LHCN-M2 (cell line): ENCODE measurements at places on chromosomes 11 and 22. TPM values are rescaled to one million over a fixed set of nuclear protein-coding genes. Genes with fewer than 3 reads are reported as not detected.

DNA sequence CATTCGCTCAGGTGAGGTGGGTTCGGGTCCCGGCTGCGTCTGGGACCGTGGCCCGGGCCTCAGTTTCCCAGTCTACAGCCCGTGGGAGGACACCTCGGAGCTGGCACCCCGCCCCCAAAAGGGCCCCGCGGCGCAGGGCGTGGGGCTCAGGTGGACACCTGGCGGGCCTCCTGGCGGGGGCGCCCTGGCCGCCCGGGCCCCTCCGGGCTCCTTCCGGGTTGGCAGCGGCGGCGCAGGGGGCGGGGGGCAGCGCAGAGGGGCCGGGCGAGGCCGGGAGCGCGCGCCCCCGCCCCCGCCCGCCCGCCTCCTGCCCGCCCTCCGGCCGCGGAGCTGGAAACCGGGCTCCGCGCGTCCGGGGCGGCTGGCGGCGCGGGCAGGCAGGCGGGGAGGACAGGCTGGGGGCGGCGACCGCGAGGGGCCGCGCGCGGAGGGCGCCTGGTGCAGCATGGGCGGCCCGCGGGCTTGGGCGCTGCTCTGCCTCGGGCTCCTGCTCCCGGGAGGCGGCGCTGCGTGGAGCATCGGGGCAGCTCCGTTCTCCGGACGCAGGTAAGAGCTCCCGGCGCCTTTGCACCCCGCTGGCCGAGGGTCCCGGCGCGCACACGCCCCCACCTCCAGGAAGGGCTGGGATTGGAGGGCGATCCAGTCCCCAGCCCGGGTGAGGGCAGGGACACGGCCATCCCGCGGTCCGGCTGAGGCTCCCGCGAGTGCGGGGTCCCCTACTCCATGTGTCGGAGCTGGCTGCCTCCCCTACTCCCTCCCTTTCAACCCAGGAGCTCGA lies at the start of gene EMID1:
Gene EMID1 (plus strand): TSS at position 303 of the 778 bp plus-strand sequence. CDS start 143 bp downstream, at position 446.
- DNase-seq = no peak

The ESAM gene
- 0.06 TPM in 2 replicates for total RNA-seq

The VEGFB gene
- 50.2 and 56.9 TPM in 2 replicates for total RNA-seq

The UQCR10 gene
- total RNA-seq = 66.1 and 72.8 TPM in 2 replicates

DNA sequence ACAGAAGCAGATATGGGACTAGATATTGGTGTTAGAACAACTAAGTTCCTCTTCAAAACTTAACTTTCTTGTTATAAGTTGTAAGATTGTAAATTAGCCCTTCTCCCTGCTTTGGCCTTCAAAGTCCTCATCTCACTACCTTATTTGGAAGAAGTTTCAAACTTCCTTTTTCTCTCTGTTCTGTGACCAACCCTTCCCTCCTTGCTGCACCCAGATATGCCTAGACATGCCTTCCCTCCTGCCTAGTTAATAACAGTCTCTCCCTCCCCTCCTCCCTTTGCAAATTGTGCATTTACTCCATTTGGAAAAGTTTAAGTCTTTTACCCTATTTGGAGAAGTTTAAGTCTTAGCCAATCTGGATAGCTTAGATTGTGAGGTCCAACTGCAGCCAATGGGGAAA lies 4.9 kb downstream of the OR52K2 start:
- DNase-seq = no peak

The CELSR1 gene
- total RNA-seq = under 0.01 and 0.06 TPM in 2 replicates

GRCh38 chr22:25848954-25849353 lies 107.0 kb downstream of the MYO18B start:
- no peak for DNase-seq

The CUL5 gene
- 26.2 and 30.0 TPM in 2 replicates for total RNA-seq

The TRIM49 gene
- not detected in 2 replicates for total RNA-seq

DNA sequence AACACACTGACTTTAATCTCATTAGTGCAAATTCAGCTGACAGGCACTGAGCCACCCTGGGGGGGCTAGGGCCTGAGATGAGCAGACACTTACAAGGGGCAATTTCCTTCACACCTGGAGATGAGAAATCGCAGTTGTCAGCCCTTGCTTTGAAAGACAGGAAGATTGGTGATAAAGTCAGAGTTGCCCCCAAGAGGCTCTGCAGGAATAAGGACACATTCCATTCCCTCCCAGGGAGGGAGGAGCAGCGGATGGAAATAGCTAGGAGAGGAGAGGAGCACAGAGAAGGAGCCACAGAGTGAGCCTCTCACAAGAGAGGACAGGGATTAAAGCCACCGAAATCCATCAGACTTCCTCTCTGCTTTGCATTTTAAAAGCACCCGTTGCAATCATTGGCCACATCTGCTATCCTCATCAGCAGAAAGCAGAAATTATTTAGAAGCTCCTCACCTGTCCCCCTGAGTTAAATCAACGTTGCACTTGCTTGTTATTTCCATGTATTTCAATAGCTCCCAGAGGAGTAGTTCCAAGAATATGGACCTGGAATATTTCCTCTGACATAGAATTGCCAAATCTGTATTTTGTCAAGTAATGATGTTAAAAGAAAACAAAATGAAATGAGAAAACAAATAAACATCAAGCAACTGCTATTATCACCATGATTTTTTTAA lies 213.7 kb downstream of the BARX2 start:
- DNase-seq = no peak

GRCh38 chr11:128903248-128904061 lies 12.3 kb downstream of the KCNJ5 start:
- peak; percentile 80 for DNase-seq

The THRSP gene
- total RNA-seq = not detected in 2 replicates

The SLC22A8 gene
- not detected in 2 replicates for total RNA-seq

- DNase-seq = no peak
Observed at GRCh38 chr11:97610000-97610399, 1220.2 kb downstream of the JRKL start.

The PKDREJ gene
- not detected in 2 replicates for total RNA-seq

GRCh38 chr11:119809346-119809745 lies 80.3 kb upstream of the NECTIN1 start:
- DNase-seq = no peak

DNA sequence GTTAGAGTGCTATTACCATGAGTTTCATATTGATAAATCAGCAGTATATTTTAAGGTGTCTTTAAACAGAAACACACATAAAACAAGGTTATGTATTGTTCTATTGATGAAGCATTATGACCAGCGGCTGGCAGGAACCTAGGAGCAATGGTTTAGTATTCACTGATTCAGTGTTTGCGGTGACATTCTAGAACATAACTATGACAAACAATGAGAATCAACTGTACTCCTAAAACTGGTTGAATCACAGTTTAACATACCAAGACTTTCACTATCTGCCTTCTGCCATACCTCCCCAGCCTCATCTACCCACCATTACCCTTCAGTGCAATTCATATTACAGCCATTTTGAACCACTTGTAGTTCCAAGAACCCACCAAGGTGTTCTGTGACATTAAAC lies 8.8 kb downstream of the HOATZ start:
- no peak for DNase-seq

GRCh38 chr22:49193348-49193747 lies 634.3 kb downstream of the BRD1 start:
- DNase-seq = no peak

- DNase-seq = no peak
Observed at GRCh38 chr11:115097796-115098408, 406.3 kb downstream of the CADM1 start.

DNA sequence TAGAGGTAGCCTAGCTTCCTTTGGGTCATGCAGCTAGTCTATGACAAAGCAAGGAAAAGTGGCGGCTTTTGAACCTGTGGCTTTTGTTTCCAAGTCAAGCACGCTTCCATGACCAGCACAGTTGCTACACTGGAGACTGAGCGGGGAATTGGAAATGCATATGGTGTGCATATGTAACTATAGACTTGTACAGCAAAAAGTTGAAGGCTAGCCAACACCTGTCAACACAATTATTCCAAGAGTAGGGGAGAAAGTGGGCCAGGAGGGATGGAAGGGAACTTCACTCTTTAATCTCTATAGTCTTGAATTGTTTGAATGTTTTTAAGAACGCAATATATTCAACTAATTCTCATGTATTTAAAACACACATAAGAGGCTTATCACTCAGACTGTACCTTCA lies 218.5 kb upstream of the CADM1 start:
- DNase-seq = no peak

The OR52E4 gene
- total RNA-seq = not detected in 2 replicates

DNA sequence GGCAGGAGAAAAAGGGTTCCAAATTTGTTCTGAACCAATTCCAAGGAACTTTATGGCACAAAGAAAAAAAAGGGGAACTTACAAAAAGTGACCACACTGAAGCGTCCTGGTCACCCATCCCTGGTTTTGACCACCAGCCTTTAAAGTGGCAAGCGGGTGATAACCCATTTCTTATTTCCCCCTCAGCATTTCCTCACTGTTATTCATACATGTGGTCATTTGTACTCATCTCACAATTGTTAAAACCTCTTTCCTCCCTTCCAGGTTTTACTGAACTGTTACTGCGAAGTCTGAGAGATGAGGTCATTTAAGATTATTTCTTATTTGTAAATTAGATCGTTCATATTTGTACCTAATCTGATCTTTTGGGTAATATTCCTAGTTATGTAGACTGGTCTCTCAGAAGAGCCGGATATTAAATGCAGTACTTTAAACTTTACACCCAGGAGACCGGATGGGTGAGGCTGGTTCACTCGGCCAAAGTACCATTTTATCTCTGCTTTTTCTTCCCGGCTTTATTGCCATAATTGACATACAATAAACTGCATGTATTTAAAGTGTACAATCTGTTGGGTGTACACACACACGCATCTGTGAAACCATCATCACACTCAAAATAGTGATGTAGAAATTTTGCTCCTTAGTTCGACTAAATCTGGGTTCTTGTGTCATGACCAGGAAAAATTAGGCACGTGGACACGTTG lies 47.0 kb downstream of the CDPF1 start:
- DNase-seq = no peak

GRCh38 chr11:134470238-134470637 lies 58.2 kb upstream of the B3GAT1 start:
- DNase-seq = no peak

GRCh38 chr22:31870890-31871289 lies 73.4 kb upstream of the YWHAH start:
- DNase-seq = peak; percentile 83

- DNase-seq = no peak
Observed at GRCh38 chr11:20111871-20112270, 48.4 kb downstream of the DBX1 start.

DNA sequence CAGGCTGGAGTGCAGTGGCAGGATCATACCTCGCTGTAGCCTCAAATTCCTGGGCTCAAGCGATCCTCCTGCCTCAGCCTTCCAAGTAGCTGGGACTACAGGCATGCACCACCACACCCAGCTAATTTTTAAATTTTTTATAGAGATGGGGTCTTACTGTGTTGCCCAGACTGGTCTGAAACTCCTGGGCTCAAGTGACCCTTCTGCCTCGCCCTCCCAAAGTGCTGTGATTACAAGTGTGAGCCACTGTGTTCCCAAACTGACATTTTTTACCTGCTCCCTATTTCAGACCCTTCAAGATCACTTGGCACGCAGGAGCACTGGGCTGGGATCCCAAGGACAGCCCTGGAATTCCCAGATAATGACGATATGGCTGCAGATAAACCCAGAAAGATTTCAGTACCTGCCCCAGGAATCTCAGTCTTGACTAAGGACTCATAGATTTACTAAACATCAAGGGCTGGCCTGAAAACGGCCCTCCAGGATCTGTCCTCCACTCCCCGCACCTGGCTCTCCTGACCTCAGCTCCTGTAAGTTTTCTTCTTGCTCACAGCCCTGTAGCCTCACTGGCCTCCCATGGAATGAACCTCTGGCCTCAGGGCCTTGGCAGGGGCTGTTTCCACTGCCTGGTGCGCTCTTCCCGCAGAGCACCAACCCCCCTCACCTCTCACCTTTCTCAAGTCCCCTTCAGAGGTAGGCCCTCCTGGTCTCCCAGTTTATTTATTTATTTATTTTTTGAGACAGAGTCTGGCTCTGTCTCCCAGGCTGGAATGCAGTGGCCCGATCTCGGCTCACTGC lies 3.6 kb upstream of the CSNK1E start:
- no peak for DNase-seq

The BTBD18 gene
- not detected in 2 replicates for total RNA-seq

The SLC1A2 gene
- total RNA-seq = 0.38 and 0.40 TPM in 2 replicates

DNA sequence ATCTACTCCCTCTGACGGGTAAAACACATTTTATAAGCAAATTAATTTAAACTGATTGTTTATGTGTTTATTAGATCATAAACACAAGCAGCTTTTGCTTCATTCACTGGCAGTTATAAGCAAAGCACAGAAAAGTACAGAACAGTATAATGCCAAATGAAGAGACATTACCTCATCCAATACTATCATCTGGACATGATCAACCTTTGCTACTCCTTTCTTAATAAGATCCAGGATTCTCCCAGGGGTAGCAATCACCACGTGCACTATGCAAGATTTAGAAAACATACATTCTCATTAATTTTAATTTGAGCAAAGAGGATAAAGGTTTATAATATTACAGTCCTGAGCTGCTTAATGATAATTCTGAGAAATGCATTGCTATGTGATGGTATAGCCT lies 27.9 kb downstream of the DDX6 start:
- no peak for DNase-seq

GRCh38 chr11:78072455-78072854 lies 7.2 kb downstream of the NDUFC2 start:
- DNase-seq = no peak

DNA sequence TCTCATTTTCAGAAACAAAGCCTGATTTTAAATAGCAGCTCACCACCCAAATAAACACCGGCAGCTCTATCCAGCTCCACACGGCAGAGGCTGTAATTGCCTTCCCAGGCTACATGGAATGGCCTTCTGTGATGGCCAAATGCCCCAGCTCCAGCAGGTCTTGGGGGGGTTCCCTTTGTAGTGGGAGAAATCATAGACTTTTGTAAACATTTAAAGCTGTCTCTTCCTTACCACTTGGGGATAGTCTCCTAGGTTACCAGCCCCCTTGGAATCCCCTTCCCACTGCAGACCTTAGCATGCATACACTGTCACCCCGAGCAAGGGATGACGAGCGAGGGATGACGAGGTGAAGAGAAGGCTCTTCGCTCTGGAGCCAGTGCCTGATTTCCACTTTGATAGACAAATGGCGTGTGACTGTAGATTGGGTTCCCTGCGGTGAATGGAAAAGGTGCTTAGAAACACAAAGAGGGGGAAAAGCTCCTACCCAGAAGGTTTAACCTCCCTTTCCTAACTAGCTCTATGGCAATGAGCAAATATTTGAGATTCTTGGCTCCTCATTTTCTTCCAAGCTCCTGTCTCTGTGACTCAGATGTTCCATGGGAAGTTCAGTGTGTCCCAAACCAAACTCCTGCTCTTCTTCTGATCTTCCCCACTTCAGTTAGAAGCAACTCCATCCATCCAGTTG lies 108.0 kb upstream of the CADM1 start:
- DNase-seq = peak; percentile 28

DNA sequence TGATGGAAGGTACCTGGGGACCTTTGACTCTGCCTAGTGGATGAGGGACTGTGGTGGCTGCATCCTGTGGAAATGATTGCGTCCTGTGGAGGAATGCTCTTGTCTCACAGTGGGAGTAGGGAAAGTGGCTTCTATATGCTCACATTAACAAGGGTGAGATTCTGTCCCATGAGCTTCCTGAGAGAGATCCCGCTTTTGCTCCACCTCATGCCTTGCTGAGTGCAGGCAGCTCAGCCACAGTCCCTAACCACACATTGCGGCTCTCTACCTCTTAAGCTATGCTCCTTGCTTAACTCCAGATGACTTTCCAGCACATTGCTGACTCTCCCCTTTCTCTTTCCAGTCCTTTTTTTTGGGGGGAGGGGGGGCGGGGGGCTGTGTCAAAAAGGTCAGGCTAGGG lies 45.0 kb downstream of the TEAD1 start:
- DNase-seq = peak; percentile 20

- DNase-seq = no peak
Observed at GRCh38 chr11:16184588-16184987, 171.8 kb downstream of the SOX6 start.

- no peak for DNase-seq
Observed at GRCh38 chr22:19843857-19844376, 10.8 kb downstream of the GNB1L start.

- DNase-seq = no peak
Observed at GRCh38 chr22:24319451-24319850, 48.8 kb downstream of the SPECC1L start.

The ZBTB44 gene
- total RNA-seq = 9.9 and 14.7 TPM in 2 replicates
